ENCODE measurements at places on chromosomes 7 and 10.

GRCh38 chr7:65268782-65269149 is 104.9 kb upstream of the ZNF92 start:
- DNase-seq = no peak

GRCh38 chr7:159095979-159096411 is 48.7 kb downstream of the VIPR2 start:
- DNase-seq = no peak

GRCh38 chr10:129777687-129778086 is 186.4 kb downstream of the EBF3 start:
- DNase-seq = no peak

GRCh38 chr10:132507409-132507955 is 30.1 kb upstream of the INPP5A start:
- no peak for DNase-seq

- no peak for DNase-seq
These were observed 46.3 kb upstream of the PIK3CG start for GRCh38 chr7:106818736-106819135.

GRCh38 chr7:156576216-156577058 is 64.1 kb upstream of the RNF32 start:
- DNase-seq = no peak

DNA sequence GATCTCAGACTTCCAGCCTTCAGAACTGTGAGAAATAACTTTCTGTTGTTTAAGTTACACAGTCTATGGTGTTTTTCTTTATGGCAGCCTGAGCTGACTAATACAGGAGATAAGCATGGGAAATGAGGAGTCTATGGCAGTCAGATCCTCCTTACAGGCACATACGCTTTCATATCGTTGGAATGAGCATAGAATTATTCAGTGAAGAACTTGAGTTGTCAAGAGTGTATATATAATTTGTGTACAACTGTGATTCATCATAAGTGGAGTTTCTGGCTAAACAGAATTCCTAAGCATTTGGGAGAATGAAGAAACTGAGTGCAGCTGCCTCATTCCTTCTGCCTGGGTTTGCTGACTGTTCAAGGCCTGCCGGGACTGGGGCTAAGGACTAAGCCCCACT is 516.7 kb downstream of the ADRA2A start:
- DNase-seq = no peak

GRCh38 chr10:42755556-42756093 is 27.0 kb upstream of the BMS1 start:
- DNase-seq = no peak

- no peak for DNase-seq
These were observed 119.2 kb downstream of the DPP6 start for GRCh38 chr7:154171422-154171821.

DNA sequence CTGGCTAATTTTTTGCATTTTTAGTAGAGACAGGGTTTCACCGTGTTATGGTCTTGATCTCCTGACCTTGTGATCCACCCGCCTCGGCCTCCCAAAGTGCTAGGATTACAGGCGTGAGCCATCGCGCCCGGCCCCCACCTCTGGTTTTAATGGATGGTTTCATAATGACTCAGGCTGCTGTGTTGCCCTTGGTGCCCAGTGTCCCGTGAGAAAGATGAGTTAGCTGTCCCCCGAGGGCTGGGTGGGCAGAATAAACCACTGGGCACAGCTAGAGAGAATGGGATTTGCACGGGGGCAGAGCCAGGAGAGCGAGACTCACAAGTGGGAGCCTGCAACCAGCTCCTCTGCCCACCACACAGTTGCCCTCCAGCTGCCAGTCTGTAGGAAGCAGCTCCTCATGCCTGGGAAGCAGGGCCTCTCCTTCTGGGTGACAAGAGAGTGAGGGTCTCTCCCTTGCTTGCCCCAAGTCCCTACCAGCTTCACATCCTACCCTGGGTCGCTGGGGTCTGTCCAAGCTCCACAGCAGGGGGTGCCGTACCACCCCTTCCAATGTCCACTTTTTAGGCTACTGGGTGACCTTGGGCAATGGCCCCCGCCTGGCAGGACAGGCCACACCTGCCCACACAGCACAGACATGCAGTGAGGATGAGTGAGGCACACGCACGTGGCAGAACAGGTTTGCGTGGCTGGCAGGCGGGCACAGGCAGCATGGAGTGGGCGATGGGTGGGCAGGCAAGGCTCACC is 16.1 kb upstream of the NDST2 start:
- DNase-seq = peak; percentile 83

DNA sequence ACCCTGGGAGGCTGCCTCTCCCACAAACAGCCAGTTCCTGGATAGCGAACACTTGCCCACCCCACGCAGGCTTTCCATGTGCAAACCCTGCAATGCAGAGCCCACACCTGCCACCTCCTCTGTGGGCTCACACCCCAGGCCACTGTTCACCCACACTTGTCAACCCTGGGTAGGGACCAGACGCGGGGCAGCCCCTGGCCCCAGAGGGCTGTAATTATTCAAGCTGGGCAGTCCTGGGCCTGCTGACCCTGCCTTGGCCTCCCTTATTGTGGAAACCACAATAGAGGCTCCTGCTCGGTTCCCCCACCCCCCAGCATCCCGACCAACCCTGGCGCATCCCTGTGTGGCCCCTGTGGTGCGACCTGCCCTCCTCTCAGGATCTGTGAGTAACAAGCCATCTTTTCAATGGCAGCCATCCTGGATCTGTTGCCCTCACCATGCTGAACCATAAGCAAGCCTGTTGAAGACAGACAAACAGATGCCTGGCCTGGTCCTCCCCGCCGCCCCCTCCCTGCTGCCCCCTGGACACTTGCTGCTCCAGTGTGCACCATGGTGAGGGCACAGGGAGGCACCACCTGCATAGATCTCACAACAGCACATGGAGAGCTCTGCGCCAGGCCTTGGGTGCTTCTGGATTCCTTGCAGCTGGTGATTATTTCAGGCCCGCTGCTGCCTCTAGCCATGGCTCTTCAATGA is 15.8 kb upstream of the UBE3C start:
- no peak for DNase-seq

GRCh38 chr7:30799976-30800661 is 28.9 kb downstream of the MINDY4 start:
- no peak for DNase-seq

GRCh38 chr10:45373576-45374349 is at the start of gene ALOX5:
Gene ALOX5, plus strand, starts transcription at chr10:45374216. Its CDS starts 64 bp downstream, at chr10:45374280.
- no peak for DNase-seq

- no peak for DNase-seq
These were observed 90.5 kb downstream of the RNF216 start for GRCh38 chr7:5690931-5691473.

GRCh38 chr7:44982970-44983369 is 4.2 kb upstream of the MYO1G start:
- no peak for DNase-seq

GRCh38 chr7:75814407-75814947 is 871 bp upstream of the CCL24 start:
- peak; percentile 14 for DNase-seq

DNA sequence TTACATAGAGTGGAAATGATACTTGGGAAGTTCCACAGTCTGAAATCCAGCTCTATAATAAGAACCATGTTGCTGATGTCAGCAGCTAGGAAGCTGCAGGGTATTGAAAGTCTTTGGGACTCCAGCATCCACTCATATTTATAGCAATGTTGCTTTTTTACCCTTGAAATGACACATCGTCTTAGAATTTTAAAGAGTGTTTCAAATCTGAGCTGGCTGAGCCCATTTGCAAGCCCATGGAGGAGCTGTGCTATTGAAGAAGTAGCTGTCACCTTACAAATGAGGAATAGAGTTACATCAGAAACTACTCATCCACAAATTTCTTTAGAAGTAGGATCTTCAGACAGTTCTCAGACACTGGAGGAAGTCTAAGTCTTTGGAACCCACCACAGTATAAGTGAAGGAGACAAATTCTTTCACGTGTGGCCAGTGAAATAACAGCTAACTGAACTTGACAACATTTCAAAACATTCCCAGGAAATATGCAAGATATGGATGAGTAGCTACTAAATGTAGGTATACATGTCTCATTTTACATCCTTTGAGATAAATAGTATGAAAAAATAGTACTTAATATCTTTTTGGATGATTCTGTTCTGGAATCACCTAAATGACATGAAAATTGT is 203.6 kb downstream of the ZNF365 start:
- DNase-seq = no peak

- no peak for DNase-seq
These were observed 155.2 kb upstream of the INSYN2A start for GRCh38 chr10:127351542-127351941.
